ENCODE measurements at places on chromosomes 2 and 18. TPM values are rescaled to one million over a fixed set of nuclear protein-coding genes. Genes with fewer than 3 reads are reported as not detected.

DNA sequence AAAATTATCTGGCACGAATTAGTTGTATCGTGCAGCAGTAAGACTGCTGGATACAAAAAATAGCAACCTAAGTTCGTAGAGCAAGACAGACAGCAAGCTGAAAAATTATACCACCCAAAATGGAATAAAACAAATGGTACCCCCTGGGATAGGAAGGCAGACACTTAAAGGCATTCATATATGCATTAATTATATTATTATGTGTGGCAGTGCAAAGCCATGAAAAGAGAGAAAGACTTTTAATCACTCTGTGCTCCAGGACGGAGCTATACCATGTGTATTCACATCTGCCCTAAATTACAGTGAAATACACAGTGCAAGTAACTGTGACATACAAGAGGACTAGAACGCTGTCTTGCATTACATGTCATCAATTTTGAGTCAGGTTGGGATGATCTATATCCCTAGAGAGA, 235.9 kb downstream of the GULP1 start:
- H3K27me3 ChIP-seq = no peaks in the 10 kb centered on the region
- no peaks in the 10 kb centered on the region for H3K36me3 ChIP-seq
- no peak overlapping the region for H3K27ac ChIP-seq
- H3K4me3 ChIP-seq = no peak overlapping the region
- no peaks in the 10 kb centered on the region for H3K4me1 ChIP-seq
- no peak for DNase-seq

GRCh38 chr2:186573531-186573930, 16.3 kb upstream of the ITGAV start:
- H3K27ac ChIP-seq = no peak overlapping the region
- H3K4me1 ChIP-seq = no peaks in the 10 kb centered on the region
- no peaks in the 10 kb centered on the region for H3K36me3 ChIP-seq

DNA sequence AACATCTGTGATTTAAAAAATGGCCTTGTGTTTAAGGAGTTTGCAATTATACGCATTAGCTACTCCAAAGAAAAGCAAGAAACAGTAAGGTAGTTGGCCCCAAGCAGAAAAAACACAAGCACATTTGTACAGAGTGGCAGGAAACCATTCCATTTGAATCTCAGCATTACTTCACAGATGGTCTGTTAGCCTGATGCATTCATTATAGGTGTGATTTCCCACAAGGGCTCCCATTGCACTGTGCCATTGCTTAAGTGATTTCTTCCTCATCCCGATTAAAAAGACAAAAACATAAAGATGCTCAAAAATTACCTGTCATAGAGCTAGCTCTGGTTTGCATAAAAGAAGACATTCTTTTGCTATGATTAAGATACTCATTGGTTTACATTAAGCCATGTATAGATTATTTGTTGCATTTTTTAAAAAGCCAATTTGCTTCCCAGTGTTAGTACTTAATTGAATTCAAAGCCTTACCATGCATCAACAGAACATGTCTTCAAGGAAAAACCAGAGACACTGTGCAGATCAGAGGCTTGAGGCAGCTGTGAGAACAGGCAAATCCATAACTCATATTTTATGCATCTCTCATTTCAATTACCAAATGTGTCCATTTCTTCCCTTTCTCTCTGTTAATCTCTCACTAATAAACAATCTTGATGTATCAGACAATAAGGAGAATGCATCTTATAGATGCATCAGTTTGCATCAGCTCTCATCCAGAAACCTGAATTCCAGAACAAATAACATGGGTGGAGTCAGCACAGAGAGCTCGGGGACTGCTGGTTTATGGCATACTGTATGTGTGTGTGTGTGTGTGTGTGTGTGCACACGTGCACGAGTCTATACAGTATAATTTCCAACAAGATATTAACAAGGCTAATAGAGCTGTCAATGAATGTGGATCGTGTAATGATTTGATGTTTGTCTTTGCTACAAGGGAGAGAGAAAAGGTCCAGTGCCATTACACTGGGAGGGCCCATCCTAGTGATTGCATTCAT, 558.6 kb upstream of the HS6ST1 start:
- no peaks in the 10 kb centered on the region for H3K36me3 ChIP-seq
- H3K4me1 ChIP-seq = no peaks in the 10 kb centered on the region
- H3K27ac ChIP-seq = no peak overlapping the region
- no peak for DNase-seq
- H3K4me3 ChIP-seq = no peak overlapping the region
- H3K27me3 ChIP-seq = no peaks in the 10 kb centered on the region

DNA sequence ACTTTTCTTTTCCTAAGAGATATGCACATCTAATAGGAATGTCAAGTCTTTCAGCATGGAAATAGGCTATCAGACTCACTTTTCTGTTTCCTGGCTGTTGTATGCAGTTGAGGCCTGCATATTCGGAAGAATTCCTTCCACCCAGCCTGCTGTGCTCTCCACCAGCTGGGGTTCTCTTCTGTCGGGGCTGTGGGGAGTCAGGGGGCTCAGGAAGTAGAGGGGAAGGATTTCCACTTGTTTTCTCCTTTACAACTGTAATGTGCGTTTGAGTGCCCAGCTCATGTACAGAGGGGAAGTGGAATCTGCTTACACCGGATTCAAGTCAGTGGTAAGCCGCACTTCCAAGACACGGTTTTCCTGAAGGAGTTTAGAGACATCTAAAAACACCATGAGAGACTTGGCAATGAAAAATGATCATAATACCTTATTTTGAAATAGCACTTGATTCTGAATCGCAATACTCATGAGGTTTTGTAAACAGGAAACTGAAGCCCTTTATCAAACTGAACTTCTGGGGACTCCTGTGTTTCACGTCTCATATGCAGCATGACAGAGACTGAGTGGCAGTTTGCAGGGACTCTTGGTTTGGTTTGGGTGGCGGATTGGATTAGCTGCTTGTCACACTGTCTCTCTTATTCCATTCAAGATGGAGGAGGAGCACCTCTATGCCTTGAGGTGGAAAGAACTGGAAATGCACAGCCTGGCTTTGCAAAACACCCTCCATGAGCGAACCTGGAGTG, 90.4 kb downstream of the MTCL1 start:
- no peak for DNase-seq
- H3K4me3 ChIP-seq = no peak overlapping the region
- H3K27ac ChIP-seq = no peak overlapping the region
- no peaks in the 10 kb centered on the region for H3K27me3 ChIP-seq
- peaks cover 37% of the 10 kb centered on the region for H3K4me1 ChIP-seq

- no peaks in the 10 kb centered on the region for H3K4me1 ChIP-seq
- DNase-seq = no peak
- H3K36me3 ChIP-seq = no peaks in the 10 kb centered on the region
- H3K27me3 ChIP-seq = no peaks in the 10 kb centered on the region
- no peak overlapping the region for H3K27ac ChIP-seq
These were observed 214.0 kb downstream of the TMEM163 start for GRCh38 chr2:134504586-134505336.

DNA sequence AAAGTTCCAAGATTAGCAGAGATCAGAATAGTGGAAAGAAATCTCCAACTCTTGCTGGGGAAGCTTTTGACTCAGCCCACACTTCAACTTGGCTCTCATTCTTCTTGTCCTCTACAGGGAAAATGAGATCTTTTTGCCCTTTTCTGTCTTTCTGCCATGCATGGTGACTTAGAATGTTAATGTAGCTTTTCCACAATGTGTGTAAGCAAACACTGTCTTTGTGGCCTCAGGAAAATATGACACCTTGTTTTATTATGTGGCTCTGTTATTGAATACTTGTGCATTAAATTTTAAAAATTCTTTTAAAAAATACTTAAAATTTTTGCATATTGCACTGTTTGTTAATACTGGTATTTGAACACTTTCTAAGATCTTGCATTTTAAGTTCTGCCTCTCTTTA, 65.4 kb upstream of the WDR75 start:
- H3K27ac ChIP-seq = no peak overlapping the region
- no peak for DNase-seq
- H3K36me3 ChIP-seq = no peaks in the 10 kb centered on the region
- no peaks in the 10 kb centered on the region for H3K27me3 ChIP-seq

DNA sequence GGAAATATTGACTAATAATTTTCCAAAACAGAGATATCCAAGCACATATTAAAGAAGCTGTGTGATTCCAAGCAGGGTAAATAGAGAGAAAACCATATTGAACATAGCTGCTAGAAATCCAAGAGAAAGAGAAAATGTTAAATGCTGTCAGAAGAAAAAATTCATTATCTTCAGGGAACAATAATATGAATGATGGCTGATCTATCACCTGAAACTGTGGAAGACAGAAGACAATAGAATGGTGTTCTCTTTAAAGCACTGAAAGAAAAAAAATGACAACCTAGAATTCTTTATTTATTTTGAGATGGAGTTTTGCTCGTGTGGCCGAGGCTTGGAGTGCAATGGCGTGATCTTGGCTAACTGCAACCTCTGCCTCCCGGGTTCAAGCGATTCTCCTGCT, 17.3 kb downstream of the PPP1CB start:
- H3K27ac ChIP-seq = no peak overlapping the region
- no peaks in the 10 kb centered on the region for H3K27me3 ChIP-seq
- no peak for DNase-seq
- H3K36me3 ChIP-seq = no peaks in the 10 kb centered on the region
- no peaks in the 10 kb centered on the region for H3K4me1 ChIP-seq
- no peak overlapping the region for H3K4me3 ChIP-seq

- H3K4me1 ChIP-seq = no peaks in the 10 kb centered on the region
- H3K4me3 ChIP-seq = no peak overlapping the region
- no peaks in the 10 kb centered on the region for H3K27me3 ChIP-seq
- no peak overlapping the region for H3K27ac ChIP-seq
These were observed 121.0 kb upstream of the XPO1 start for GRCh38 chr2:61658841-61659780.

DNA sequence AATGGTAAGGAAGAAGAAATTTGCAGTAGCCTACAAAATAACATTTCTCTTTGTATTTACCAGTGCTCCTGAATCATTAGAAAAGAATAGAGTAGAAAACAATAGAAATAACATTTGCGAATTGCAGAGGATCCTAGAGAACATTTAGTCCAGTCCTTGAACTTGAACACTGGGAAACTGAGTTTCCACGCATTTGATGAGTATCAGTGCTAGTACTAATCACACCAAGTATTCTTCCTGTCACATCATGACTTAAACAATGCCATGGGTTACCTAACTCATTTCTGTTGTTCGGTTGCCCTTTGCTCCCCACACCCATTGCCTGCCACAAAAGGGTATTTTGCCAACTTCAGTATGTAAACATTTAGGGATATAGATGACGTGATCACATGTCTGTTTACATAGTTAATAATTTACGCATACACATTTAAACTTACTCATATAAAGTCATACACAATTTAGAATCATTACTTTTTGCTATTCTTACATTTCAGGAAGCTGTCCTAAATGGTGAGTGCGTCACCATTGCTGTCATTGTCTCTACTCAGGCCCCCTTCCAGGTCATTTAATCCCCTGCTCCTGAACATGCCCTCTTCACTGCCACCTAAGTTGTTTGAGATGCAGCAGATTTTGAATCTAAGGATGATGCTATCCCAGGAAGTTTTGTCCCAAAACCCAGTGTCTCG, 42.3 kb downstream of the CRIM1 start:
- no peak for DNase-seq
- H3K27me3 ChIP-seq = no peaks in the 10 kb centered on the region
- no peak overlapping the region for H3K27ac ChIP-seq
- no peaks in the 10 kb centered on the region for H3K36me3 ChIP-seq
- H3K4me1 ChIP-seq = peaks cover 3% of the 10 kb centered on the region

DNA sequence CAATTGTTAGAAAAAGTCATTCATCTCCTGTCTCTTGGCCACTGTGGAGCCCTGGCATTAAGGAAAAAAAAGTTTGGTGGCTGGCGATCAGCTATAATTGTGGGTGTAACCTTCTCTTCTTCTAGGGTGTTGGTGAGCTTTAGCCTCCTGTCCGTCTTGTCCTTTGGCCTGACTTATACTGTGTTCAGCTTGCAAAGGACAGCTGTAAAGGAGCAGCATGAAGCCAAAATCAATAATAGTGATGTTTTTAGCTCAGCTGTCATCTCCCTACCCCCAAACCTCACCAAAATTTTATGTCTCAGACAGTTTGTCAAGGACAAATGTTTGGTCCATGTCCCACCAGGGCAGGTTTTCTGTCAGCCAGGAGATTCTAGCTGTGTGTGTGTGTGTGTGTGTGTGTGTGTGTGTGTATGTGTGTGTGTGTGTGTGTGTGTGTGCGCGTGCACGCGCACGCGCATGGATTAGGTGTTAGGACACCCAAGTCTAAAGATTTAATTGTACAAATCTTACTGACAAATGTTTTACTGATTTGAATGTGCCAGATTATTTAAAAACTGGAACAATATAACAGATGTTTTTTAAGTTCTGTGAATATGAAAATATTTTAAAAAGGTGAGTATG, 109.2 kb downstream of the PTPRM start:
- no peak for DNase-seq
- H3K27me3 ChIP-seq = no peaks in the 10 kb centered on the region
- H3K4me1 ChIP-seq = no peaks in the 10 kb centered on the region
- no peak overlapping the region for H3K4me3 ChIP-seq
- H3K27ac ChIP-seq = no peak overlapping the region

DNA sequence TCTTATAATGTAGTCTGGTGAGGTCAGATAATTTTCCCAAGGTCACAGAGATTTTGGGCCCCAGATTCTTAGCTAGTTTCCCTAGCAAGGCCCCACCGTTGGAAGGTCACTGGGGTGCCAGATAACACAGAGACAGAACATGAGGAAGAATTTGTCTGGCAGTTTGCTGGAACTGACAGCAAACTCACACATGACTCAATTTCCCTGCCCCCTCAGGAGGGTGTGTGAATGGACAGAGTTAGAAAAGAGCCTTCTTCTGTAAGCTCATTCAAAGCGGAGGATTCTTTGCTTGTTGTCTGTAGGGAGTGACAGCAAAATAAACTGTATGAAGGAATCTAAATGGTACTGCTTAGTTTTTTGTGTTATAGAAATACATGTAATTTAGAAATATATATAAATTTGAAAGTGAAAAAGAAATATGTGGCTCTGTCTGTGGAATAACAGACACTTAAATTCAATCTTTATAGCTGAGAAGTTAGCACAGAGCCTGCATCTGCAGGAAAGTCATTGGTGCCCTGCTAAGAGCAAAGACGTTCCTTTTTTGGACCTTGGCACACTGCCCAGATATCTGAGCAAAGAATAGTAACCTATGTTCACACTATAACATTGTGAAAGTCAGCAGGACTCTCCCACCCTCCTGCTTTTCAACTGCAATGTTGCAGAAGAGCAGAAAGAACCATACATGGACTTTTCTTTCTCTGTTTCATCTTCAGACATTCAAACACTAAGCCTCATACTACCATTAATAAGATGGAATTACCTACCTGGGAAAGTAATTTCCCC, 2.1 kb downstream of the MDH1 start:
- H3K4me1 ChIP-seq = peaks cover 3% of the 10 kb centered on the region
- no peaks in the 10 kb centered on the region for H3K27me3 ChIP-seq
- DNase-seq = no peak

- H3K27ac ChIP-seq = no peak overlapping the region
- no peak overlapping the region for H3K4me3 ChIP-seq
- peaks cover 31% of the 10 kb centered on the region for H3K27me3 ChIP-seq
These were observed 9.6 kb downstream of the TRIM54 start for GRCh38 chr2:27291865-27292264.

- peaks cover 25% of the 10 kb centered on the region for H3K4me1 ChIP-seq
- no peak overlapping the region for H3K4me3 ChIP-seq
- H3K27ac ChIP-seq = no peak overlapping the region
These were observed 198.2 kb downstream of the TGIF1 start for GRCh38 chr18:3648200-3648599.

The DYNC1I2 gene
- total RNA-seq = 77.9 TPM

The GRP gene
- not detected for total RNA-seq

The CTLA4 gene
- 1.0 TPM for total RNA-seq

The SIX3 gene
- not detected for total RNA-seq

Data from esophagus squamous epithelium (tissue), 5 donors.